ENCODE measurements at places on chromosomes 11 and 22.

DNA sequence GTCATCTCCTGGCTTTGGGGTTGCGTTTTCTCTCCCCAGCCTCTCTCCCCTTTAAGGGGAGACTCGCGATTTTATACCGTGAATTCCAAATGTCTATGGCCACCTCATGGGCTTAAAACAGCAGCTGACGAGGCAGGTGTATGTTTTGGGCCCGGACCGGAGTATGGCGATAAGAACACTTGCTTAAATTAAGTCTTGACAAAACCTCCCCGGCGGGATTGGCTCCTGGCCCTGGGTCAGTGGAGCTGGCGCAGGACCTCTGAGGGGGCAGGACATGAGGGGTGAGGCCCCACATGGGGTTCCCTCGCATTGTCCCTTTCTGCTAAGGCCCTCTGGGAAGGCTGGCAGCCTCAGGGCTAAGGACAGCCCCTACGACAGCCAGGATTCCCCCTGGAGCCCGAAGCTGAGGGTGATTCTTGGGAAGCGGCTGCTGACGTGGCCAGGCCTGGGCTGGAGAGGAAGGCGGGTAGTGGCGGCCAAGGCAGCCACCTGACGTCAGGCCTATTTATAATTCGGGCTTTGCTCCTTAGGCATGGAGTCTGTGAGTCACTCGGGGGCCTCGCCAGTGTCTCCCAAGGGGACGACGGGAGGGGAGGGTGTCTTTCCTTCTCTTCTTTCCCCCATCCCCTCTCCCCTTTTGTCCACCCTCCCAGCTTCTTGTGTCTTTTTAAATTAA is 12.7 kb downstream of the MYO18B start:
- no peak for DNase-seq

DNA sequence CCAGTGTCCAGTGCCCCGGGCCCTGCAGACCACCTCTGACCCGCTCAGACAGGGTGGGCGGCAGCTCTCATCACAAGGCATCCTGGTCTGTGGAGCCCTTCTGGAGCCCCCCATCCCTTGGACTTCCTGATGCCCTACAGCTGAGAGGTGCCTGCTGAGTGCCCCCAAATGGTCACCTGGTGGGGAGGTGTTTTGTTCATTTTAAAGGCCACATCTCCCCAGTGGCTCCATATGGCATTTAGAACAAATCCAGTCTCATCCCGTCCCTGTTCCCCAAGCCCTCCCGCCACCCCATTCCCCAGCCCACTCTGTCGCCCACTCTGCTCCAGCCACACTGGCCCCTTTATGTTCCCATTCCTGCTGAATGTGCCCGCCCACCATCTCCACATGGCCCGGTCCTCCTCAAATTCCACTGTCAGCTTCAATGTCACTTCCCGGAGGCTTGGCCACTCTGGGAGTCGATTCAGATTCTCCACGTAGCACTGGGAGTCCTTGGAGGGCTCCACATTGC is 32.8 kb downstream of the OSBPL5 start:
- no peak for DNase-seq

GRCh38 chr11:122354025-122354697 is 238.1 kb upstream of the BLID start:
- DNase-seq: no peak

- no peak for DNase-seq
Measured at GRCh38 chr11:122108192-122108799, 7.7 kb downstream of the BLID start.

DNA sequence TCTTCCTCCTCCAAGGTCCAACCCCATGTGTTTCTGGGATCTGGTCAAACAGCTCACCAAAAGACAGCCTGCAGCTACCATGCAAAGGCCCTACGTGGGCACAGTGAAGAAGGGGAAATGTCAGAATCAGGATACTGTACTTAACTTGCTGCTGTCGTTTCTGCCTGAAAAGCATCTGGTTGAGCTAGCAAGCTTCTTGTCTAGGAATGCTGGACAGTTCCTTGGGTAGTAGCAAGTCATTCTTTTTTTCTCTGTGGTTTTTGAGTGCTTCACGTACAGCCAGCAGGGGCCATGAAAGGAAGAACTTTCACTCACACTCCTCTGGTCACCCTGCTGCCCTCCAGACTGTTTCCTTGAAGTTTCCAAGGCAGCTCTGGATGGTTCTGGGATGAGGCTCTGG is 24.7 kb downstream of the RCOR2 start:
- no peak for DNase-seq

DNA sequence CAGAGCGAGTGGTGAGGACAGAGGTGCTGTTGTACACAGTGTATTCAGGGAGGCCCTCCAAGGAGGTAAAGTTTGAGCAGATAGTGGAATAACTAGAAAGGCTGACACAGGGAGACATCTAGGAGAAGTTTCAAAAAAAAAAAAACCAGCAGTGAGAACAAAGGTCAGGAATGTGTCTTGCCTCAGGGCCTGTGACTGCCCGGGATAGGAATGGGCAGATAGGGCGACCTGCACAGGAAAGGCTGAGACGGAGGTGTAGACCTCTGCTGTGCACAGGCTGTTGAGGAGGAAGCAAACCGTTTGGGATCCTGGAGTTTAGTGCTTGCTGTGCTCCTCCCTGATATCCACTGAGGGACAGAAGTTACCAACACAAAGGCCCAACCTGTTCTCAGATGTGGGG is 406.5 kb upstream of the B3GAT1 start:
- no peak for DNase-seq

GRCh38 chr11:77776455-77776854 is 44.1 kb downstream of the RSF1 start:
- no peak for DNase-seq

GRCh38 chr11:96213500-96213899 is 129.5 kb downstream of the MAML2 start:
- no peak for DNase-seq

DNA sequence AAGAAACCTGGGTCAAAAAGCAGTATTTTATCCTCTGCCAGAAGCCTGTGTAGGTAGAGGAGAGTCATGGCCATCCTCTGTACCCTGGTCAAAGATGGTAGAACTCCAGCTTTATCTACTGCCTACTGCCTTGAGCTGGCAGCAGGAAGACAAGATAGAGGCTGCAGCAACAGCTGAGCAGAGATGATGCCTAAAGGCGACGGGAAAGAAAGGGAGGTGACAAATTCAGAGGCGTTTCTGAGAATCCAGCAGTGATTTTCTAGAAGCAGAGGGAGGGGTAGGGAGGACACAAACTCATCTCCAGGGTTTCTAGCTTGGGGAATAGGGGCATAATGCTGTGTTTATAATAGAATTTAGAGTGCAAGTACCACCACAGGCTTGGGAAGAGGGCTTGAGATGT is 15.5 kb upstream of the C1QTNF4 start:
- no peak for DNase-seq

DNA sequence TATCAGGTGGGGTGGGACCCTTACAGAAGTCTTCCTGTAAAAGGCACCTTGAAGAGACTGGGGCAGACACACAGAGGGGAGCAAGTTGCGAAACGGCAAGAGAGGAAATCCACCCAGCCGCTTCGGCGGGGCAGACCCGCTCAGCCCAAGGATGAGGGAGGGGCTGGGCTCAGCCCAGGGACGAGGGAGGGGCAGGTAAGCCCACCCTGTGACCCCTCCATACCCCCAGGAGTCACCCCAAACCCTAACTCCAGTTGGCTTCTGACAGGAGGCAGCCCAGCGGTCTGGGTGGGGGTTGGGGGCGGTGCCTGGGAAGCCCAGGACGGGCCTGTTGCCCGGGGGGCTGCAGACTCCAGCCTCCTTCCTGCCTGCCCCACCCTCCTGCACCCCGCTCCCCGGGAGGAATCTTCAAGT is 965 bp downstream of the OSBPL5 start:
- no peak for DNase-seq

DNA sequence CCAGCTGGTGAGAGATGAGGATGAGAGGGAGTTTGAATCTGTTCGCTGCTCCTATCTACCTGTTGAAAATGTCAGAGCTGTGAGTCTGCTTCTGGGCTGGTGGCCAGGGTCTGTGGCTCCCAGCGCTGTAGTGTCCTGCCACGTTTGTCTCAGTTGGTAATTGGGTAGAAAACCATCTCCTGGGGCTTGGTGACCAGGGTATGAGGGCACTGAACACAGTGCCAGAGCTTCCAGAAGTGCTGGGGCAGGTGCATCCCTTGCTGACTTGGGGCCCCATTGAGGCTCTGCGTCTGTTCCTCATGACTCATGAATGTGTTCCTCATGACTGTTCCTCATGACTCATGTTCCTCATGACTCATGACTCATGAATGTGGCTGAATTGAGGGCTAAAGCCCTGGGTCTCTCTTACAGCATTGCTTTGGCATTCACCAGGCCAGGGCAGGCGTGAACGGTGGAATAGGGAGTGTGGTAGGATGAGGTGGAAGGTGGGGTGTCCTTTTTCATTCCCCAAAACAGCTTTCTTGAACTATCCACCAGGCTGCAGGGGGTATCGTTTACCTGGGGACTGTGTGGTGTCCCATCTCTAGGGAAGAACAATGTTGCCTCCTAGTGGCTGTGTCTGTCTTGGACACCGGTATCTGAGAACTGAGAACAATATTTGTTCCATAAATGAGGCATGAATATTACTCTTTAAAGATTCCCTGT is 139.5 kb downstream of the COMMD9 start:
- no peak for DNase-seq

DNA sequence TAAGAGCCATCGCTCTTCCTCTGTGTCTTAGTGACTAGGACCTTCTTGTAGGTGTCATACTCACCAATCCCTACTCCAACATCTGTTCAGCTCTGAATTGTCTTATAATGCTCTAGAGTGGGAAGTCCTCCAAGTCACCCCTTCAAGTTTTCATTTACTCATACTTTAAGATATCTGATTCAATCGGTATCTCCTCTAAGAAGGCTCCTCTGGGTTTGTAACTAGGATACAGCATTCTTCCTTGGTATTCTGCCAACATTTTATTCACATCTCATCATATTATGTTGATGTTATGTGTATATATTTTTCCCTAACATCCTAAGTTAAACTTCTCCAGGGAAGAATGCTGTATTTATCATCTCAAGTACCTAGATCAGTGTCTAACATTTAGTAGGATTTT is 662.1 kb downstream of the NTM start:
- no peak for DNase-seq

GRCh38 chr22:31958625-31959239 is 14.4 kb downstream of the YWHAH start:
- DNase-seq: no peak

- no peak for DNase-seq
Measured at GRCh38 chr11:57348636-57349313, 10.6 kb downstream of the P2RX3 start.

GRCh38 chr11:130979386-130979972 is 63.2 kb upstream of the SNX19 start:
- no peak for DNase-seq

GRCh38 chr11:65129649-65130441 is 4.5 kb downstream of the SYVN1 start:
- DNase-seq: no peak

DNA sequence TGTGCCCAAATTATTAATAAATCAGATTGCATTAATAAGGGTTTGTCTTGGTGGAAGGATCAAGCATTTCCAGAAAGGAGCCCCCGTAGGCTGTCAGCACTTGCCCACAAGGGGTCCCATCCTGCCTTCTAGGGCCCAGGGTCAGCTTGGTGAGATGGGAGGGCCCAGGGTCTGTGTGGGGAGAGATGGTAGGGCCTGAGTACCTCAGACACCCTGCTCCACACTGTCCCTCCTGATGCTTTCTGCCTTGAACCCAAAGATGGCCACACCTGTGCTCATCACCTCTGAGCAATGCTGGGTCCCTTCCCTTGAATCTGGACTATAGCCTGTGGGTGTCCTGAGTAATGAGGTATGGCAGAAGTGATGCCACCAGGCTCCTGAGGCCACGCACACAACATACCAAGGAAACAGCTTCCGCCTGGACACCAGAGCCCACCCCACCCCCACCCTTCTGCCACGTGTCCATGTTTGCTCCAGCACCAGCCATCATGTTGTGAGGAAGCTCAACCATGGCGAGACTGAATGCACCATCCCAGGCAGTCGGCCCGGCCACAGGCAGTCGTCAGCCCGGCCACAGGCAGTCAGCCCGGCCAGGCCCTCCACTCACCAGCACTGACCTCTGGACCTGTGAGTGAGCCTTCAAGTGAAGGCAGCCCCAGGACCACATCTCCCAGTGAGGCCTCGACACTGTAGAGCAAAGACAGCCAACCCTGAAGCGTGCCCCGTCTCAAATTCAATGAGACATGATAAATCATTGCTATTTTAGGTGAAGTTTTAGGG is 6.8 kb downstream of the BET1L start:
- DNase-seq: no peak

DNA sequence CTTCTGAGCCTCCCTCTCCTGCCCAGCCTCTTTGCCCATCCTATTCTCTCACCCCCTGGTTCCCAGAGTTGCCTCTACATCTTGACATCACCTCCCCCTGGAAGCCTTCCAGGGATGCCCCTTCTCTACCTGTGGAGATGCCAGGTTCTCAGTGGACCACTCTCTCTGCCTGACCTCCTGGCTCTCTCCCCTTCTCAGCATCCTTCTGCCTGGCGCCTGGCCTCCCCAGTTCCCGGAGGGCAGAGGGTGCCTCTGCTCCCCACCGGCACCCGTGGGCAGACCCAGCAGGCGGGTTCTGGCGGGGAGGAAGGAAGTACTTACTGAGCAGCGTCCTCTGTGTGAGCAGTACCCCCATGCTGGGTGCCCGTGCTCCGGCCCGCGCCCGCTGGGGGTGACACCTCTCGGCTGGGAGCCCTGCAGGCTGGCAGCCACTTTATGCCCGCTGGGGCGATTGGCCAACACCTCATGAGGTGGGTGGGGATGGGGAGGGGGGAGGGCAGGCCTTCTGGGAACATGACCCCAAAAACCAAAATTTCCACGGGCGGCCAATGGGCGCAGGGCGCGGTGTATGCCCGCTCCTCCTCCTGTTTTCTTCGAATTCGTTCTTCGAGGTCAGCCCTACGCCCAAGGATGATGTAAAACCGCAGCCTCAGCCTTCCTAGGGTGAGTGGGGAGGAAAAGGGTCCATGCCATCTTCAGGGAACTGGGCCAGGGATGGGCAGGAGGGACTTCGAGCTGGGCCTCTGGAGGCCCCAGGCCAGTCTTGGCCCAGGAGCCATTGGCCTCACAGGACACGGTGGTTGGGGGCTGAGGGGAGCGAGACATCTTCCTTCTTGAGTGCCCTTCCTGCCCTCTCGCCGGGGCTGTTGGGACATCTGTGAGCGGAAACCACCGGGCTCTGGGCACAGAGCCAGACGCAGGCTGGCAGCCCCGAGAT is at the start of gene OSM:
Gene OSM, minus strand, starts transcription at position 407 of the 937 bp plus-strand sequence. Its CDS starts 52 bp downstream, at position 355.
- peak; percentile 53 for DNase-seq

GRCh38 chr22:37148031-37148651 is 1.6 kb downstream of the IL2RB start:
- peak; percentile 22 for DNase-seq
